NAMALWA (cell line): ENCODE measurements at places on chromosomes 7 and 10.

DNA sequence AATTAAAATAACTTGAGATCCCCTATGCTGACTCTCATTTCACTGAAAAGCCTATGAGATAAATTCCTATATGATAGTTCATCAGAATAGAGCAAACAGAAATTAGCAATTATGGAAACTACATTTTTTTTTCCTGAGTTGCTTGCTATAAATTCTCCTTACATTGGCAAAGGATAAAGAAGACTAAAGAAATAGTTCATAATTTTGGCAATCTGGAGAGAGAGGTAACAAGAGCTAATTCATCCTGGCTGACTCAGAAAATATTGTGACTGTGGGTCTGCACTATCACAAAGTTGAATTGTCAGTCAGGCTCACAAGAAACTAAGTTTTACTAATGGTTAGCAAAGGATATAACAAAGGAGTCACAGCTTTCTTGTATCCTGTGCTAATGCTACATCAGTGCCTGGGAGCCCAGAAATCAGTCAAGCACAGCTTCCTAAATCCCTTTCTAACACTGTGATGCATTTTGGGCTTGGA, 483.0 kb downstream of the MAGI2 start:
- no peak for DNase-seq

DNA sequence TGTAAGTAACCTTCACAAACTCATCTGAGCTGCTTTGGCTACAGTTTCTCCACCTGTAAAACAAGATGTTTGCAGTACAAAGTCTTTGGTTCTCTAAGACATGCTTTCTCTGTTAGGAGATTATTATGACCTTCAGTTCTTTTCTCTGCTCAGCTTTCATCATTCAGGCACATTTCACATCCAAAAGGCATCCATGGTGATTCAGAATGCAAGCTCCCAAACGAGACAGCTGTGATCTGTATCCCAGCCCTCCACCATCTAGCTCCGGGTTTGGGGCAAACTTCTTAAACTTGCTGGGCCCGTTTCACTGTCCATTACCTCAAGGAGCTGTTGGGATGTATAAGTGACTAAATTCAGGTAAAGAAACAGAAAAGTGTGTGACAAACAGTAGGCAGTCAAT, 95.8 kb upstream of the COL1A2 start:
- no peak for DNase-seq

GRCh38 chr7:74405191-74405898, 48.4 kb upstream of the GTF2IRD1 start:
- DNase-seq, result peak; percentile 63

- no peak for DNase-seq
Measured at GRCh38 chr7:140501966-140502365, 22.7 kb upstream of the MKRN1 start.

DNA sequence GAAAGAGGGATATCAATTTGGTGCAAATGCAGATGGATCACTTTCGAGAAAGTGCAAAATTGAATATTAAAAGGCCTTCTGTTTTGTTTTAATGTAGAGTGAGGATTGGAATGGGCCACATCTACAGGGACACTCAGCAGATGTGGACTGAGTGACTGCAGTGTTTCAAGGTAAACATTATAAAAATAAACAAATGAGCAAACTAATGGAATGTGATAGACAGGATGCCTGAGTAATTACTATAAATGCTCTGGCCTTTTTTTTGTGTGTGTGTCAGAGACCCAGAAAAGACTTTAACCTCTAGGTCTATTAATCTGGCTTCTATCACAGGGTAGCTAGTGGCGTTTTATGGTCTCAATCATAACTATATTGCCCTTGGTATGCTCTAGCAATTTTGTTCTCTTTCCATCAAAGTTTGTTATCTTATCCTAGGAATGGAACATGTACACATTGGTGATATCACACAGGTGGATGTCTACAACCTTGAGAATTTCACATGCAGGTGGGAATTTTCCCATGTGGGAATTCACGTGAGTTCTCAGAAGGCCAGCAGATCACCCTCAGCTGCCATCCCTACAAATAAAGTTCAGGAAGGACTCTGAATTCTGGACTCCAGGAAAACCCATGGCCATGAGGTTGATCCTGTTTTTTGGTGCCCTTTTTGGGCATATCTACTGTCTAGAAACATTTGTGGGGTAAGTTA, at the start of gene CPA2:
Gene CPA2 (plus strand): TSS at position 606 of the 703 bp plus-strand sequence. CDS start 19 bp downstream, at position 625.
- no peak for DNase-seq

- no peak for DNase-seq
Measured at GRCh38 chr10:102268375-102268888, 23.1 kb downstream of the GBF1 start.

GRCh38 chr10:48786606-48787282, 102.1 kb downstream of the WDFY4 start:
- no peak for DNase-seq

- no peak for DNase-seq
Measured at GRCh38 chr7:137003086-137003485, 134.6 kb downstream of the CHRM2 start.

DNA sequence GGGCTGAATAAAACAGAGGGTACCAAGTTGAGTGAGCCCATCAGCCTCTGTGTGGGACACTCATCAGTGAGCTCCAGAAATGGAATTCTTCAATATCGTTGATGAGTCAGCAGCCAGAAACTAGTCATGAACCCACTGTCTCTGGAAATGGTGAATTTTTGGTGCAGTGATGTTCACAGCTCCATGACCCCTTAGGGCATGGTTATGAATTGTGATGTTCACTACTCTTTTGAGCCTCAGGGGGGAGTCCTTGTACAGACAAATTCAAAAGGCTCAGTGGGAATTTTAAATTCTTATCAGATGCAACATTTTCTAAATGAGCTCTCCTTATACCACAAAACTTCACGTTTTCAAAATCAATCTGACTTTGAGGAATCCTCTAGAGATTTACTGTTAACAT, 335.7 kb downstream of the PHTF2 start:
- DNase-seq, result peak; percentile 65

GRCh38 chr7:5870311-5870710, 10.3 kb upstream of the OCM start:
- no peak for DNase-seq

DNA sequence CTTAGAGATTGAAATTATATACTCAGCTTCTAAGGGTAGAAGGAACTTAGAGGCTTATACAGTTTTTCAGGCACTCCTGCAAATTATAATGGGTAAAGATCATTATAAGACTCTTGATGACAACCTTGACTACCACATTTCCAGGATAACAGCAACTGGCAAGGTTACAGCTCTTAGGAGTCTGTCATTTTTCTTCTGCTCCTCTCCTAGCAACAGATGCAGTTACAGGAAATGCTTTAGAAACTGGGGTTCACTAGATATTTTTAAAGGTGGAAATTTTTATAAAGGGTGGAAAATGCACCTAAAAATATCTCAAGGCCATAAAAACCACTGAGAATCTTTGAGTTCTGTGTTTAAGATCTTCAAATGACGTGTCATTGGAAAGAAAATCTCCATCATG, 185.8 kb downstream of the RELN start:
- DNase-seq, result no peak

DNA sequence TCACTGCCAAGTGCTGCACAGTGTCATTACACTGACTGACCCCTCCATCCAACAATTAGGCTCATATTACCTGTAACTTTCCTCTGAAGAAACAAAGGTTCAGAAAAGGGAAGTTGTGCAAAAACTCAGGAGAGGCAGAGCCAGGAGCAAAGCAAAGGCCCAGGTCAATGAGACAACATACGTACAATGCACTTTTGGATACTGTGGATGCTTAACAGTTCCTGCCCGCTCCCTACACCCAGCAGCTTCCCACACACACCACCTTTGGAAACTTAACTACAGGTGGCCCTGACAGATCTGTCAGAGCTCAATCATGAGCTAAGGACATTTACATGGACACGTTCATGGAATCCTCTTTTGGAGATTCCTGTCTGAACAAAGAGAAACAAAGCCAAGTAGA, 515.9 kb downstream of the GRID1 start:
- DNase-seq, result no peak

DNA sequence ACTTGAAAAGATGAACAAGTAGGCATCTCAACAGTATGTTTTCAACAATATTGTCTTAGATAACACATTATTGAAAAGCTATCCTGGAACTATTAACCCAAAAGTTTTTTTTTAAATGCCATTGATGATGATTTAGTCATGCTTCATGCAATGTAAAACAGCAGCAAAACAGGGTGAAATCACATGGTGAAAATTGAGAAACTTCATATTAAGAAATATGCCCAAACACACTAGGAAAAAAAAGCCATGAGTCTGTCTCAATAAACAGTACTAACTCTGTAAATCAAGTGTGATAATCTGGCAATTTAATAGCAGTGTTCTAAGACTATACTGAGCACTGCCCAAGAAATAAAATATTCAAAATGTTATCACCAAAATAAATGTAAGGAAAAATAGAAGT, 613.1 kb downstream of the KCNMA1 start:
- DNase-seq, result no peak

DNA sequence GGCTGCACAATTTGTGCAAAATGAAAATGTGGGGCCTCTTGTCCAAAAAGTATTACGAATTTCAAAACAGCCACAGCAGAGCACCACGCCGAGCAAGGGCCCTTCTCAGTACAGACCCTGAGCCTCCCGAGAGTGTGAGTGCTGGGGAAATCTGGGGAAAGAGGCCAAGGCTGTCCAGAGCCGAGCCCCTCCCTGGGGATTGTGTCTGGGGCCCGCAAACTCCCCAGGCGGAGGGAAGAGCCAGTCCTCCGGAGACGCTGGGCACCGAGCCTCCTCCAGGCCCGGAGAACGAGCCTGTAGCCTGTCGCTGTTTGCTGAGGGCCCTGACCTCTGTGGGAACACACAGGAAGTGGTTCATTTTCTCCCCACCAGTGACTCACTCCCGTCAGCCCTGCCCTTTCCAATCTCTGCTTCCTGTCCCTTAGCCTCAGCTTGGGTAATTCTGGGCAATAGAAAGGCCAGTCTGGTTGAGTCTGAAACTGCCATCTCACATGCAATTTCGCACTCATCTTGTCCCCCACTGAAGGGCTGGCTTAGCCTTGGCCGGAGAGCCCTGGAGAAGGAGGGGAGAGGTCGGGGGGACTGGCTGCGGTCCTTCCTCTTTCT, 19.5 kb upstream of the GNA12 start:
- DNase-seq, result no peak

GRCh38 chr7:155188821-155189581, 108.7 kb upstream of the INSIG1 start:
- DNase-seq, result no peak

DNA sequence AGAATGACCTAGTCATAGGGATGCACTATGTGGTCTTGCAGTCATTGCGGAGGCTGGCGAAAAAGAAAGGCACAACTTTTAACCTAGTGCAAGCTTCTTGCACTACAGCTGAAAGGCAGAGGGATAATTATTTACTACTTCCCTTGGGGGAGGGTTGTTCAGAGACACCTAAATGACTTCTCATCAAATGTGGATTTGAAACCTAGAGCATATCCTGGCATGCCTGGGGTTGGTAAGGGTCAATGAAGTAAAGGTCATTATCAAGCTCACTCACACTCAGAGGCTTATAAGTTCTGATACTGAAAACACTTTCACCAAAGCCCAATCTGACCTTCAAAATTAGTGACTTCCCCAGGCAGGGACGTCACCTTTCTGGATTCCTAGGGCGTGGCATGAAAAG, 108.9 kb upstream of the AMPH start:
- DNase-seq, result no peak

DNA sequence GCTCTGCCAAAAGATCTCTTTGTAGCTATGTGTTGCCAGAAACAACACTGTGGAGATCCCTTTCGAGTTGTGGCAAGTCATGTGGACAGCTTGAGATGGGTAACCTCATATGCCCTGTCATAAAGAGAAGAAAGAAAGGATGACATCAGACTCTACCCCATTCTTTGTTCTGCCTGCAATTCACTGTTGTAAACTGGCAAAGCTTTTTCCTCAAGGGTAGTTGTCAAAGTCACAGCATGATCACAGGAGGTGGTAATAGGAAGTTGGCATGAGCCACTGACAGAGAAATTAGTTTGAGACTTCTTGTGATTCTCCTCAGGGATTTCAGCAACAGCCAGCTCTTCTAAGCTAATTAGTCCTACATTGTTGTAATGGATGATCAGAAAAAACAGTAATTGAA, 19.4 kb upstream of the MINDY3 start:
- DNase-seq, result no peak

GRCh38 chr7:118696879-118697278, 472.4 kb downstream of the ANKRD7 start:
- DNase-seq, result no peak

DNA sequence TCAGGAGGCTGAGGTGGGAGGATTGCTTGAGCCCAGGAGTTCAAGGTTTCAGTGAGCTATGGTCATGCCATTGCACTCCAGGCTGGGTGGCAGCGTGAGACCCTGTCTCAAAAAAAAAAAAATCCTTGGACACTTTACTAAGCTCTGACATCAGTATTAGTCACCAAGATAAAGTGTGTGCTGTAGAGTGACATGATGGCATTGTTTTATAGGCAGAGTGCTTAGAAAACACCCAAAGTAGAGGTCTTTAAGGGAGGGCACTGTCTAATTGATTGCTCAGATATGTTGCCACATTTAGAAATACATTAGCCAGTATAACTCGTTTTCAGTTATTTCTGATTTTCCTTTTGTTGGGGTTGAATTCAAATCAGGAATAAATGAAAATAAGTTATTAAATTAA, 235.9 kb downstream of the REEP3 start:
- no peak for DNase-seq

- no peak for DNase-seq
Measured at GRCh38 chr7:132528695-132529094, 47.6 kb downstream of the PLXNA4 start.

DNA sequence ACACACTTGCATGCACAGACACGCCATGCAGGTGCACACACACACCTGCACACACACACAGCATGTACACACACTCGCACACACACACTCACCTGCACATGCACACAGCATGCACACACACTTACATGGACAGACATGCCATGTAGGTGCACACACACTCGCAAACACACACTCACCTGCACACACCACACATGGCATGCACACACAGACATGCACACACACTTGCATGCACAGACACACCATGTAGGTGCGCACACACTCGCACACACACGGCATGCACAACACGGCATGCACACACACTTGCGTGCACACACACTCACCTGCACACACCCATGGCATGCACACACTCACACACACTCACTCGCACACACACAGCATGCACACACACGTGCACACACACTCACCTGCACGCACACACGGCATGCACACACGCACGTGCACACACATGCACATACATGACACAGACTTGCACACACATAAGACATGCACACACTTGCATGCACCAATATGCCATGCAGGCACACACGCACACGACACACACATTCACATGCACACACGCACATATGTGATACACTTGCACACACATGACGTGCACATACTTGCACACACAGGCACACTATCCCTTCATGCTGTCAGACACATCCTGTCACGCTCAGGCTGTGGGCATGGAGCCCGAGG, 56.8 kb downstream of the INSIG1 start:
- no peak for DNase-seq

DNA sequence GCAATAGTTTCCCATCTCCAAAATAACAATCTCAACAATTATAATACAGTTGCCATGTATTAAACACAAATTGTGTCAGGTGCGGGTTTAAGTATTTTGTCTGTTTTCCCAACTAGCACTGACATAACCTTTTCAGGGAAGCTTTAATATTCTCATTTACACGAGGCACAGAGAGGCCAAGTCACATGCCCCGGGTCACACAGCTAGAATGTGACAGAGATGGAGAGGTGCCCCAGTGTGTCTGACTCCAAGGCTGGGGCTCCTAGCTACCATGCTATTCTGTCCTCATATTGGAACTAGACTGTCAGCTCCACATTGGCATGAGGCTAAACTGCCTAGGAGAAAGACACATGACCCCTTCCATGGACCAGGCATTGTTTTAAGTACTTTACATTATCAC, 77.2 kb downstream of the COL13A1 start:
- DNase-seq, result no peak

- DNase-seq, result peak; percentile 44
Measured at GRCh38 chr7:1742555-1743303, 72.7 kb downstream of the ELFN1 start.
